SIG-M5 (cell line): ENCODE measurements at places on chromosomes 5 and 9.

GRCh38 chr5:1526681-1527131, 2.9 kb upstream of the LPCAT1 start:
- no peak for DNase-seq

DNA sequence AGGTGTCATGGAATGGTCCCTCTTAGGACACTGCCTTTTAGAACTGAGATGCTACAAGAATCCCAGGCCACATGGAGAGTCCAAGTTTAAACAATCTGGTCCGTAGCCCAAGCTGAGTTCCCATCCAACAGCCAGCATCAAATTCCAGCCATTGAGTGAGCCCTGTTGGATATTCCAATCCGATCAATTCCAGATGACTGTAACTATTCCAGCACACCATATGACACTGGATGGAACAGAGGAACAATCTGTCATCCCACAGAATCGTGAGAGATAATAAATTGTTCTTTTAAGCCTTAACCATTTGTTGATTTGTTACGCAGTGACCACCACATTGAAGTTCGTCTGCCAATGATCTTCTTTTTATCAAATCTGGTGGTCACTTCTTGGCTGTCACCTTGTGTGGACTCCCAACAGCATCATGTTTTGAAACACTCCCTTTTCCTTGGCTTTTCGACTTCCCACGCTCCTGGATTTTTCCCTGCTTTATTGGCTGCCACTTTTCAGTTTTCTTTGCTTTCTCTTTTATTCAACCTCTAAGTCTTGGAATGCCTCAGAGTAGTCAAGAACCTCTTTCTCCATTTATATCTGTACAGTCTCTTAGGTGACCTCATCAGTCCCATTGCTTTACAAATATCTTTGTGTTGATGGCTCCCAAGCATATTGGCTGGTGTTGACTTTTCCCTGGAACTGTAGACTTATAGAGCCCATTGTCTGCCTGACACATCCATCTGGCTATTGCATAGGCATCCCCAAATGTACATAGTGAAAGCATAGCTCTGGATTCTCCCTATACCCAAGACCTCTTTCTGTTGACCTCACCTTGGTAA, 46.1 kb downstream of the TNFSF15 start:
- no peak for DNase-seq

- no peak for DNase-seq
Measured at GRCh38 chr9:128575469-128575868, 23.1 kb downstream of the SPTAN1 start.

GRCh38 chr5:40240111-40240510, 439.6 kb upstream of the PTGER4 start:
- no peak for DNase-seq

DNA sequence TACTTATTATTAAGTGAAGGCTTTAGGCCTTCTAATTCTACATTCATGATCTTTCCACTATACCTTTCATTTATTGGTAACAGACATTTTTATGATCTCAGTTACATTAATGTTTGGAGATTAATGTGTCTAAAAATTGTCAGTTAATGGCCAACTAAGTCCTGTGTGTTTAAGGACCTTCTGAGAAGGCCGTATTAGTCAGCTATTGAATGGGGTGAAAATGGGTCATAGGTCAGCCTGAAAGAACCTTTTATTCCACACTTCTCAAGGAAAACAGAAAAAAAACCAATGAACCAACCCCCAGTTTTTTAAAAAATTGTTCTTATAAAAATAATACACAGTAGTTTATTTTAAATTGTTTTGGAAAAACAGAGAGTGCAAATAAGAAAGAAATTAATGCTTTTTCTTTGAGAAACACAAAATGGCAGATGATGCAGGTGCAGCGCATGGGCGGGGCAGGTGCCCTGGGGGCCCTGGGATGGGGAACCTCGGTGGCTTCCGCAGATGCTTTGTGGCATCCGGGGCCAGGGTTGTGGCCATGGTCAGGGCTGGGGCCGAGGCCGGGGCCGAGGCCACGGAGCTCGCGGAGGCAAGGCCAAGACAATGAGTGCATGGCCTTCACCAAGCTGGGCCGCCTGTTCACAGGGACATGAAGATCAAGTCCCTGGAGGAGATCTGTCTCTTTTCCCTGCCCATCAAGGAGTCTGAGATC, 141.9 kb downstream of the SPATA31D1 start:
- DNase-seq = no peak

- no peak for DNase-seq
Measured at GRCh38 chr9:84375954-84376353, 35.4 kb upstream of the SLC28A3 start.

- no peak for DNase-seq
Measured at GRCh38 chr5:126062398-126063221, 360.6 kb upstream of the GRAMD2B start.

DNA sequence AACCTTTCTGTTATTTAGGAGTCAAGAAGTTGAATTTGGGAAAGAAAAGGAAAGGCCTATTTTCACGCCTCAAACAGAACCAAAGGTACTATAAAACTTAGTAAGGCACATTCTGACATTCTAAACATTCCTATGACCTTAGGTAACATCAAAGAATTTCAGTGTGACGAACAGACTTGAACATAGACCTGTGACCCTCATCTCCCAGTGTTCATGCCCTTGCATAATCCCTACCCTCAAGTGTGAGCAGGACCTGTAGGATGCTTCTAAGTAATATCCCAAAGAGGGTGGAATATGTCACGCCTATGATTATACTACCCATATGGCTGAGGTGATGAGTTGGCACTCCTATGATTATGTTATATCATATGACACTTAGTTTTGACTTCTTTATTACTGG, 540.9 kb downstream of the KIF4B start:
- DNase-seq = no peak

GRCh38 chr9:88530051-88530450, 4.9 kb upstream of the NXNL2 start:
- no peak for DNase-seq

- no peak for DNase-seq
Measured at GRCh38 chr5:483011-483410, 40.0 kb downstream of the EXOC3 start.

- DNase-seq = no peak
Measured at GRCh38 chr5:84354101-84354500, 30.6 kb downstream of the EDIL3 start.

- no peak for DNase-seq
Measured at GRCh38 chr5:157269165-157269671, 3.3 kb downstream of the CYFIP2 start.

GRCh38 chr5:36444582-36445418, 143.1 kb upstream of the RANBP3L start:
- DNase-seq = no peak

DNA sequence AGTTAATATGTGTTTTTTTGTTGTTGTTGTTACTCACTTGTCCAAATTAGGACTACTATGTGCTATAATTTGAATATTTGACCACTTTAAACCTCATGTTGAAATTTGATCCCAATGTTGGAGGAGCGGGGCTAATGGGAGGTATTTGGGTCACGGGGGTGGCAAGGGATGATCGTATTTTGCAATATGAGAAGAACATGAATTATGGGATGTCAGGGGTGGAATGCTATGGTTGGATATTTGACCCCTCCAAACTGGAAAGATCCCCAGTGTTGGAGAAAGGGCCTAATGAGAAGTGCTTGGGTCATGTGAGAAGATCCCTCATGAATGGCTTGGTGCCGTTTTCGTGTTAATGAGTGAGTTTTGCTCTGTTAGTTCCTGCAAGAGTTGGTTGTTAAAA, 119.8 kb downstream of the NUDT12 start:
- DNase-seq = no peak

DNA sequence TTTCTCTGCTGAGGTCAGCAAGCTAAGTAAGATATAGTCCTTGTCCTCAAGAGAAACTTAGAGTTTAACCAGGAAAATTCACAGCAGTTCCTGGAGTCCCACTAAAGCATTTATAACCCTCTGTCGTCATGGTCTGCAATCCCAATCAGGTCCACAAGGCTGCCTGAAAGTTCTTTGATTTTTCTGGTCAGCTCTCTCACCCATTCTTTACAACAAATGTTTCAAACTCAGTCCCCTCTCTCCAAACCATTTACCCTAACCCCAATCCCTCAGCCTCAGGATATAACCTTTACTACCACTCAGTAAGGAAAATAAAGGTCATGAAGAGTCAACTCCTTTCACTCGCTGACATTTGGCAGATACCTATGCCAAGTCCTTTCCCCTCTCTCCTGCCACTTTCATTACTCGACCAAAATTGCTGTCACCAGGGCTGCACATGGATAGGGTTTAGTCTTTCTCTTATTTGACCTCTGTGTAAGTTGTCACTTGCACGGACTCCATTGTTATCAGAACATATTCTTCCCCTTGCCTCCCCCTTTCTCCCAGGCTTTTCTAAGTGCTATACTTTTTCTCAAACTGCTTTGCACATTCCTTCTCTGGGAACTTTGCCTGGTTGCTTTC, 936.6 kb downstream of the NR2F1-AS1 start:
- DNase-seq = no peak

GRCh38 chr5:10689391-10690081, 71.5 kb downstream of the DAP start:
- DNase-seq = no peak

DNA sequence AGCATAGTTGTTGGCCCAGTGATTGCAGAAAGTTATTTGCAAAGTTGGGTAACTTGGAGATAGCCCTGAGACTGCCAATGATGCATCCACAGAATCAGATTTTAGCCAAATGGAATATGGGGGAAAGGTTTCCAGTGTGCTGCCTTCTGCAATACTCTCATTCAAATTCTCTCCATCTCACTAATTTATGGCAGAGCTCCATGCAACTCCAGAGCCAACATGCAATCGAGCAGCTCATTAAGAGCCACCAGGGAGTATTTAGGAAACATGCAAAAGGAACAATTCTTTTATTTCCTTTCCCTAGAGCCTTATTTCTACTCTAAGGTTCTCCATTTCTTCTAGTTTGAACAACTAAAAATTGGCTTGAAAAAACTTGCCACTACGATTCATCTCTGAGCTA, 135.9 kb upstream of the MARCHF11 start:
- DNase-seq = no peak

DNA sequence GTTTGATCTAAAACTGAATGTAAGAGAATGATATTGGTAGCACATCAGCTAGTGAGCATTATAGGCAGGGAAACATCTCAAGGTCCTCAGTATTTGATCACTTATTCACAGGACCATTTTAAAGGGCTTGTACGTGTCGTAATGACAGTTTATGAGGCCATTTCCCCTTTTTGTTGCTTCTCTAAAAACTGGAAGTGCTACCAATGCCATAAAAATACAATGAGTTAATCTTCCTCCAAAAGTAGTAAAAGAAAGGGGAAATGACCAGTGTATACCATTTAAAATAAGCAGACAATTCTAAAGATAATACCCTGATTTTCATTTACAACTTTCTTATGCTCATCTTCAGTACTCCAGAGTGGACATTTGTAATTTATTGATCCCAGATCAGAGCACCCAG, 285.8 kb upstream of the PCSK5 start:
- no peak for DNase-seq

DNA sequence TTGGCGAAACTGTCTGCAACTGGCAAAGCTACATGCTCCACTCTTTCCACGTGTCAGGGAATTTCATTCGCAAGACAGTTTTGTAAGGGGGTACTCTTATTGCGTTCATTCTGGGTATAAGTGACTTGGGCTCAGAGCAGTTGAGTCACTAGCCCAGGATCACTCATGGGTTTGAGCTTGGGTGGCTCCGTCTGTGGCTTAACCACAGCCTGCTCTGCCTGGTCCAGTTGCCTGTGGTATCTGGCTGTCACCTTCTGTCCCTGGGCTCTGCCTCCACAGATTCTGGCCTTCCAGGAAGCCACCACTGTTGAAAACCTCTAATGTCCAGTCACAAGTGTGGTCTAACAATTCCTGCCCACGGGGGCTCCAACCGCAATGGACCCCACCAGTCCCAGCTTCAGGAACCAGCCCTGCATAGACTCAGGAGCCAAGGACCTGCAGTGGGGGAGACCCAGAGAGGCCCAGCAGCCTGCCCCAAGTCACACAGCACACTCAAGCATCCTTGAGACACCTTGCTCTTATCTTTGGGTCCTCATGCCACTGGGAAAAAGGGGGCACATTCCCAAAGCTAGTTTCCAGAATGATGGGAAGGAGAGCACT, 10.4 kb downstream of the KIF12 start:
- no peak for DNase-seq

- no peak for DNase-seq
Measured at GRCh38 chr5:180215783-180216630, 7.0 kb upstream of the RASGEF1C start.

- DNase-seq = no peak
Measured at GRCh38 chr9:35981699-35982098, 23.7 kb upstream of the OR2S2 start.

GRCh38 chr5:37816883-37817282, 23.0 kb downstream of the GDNF start:
- no peak for DNase-seq

DNA sequence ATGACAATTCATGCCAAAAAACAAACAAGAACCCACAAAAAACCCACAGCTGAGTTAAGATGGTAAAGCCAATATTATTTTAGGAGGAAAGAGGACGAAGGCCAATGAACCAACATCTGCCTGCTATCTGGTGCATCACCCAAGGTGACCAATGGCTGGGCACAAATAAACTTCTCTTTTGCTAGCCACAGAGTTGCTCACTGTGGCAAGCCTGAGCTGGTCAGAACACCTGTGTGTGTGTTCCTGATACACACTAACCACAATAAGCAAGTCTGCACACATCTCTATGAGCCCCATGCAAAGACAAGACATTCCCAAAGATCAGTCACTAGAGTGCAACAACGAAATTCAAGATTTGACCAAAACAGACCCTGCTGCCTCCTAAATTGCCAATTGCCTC, 63.1 kb downstream of the RNF38 start:
- DNase-seq = no peak

- DNase-seq = no peak
Measured at GRCh38 chr5:26343801-26344325, 694.5 kb downstream of the CDH9 start.

DNA sequence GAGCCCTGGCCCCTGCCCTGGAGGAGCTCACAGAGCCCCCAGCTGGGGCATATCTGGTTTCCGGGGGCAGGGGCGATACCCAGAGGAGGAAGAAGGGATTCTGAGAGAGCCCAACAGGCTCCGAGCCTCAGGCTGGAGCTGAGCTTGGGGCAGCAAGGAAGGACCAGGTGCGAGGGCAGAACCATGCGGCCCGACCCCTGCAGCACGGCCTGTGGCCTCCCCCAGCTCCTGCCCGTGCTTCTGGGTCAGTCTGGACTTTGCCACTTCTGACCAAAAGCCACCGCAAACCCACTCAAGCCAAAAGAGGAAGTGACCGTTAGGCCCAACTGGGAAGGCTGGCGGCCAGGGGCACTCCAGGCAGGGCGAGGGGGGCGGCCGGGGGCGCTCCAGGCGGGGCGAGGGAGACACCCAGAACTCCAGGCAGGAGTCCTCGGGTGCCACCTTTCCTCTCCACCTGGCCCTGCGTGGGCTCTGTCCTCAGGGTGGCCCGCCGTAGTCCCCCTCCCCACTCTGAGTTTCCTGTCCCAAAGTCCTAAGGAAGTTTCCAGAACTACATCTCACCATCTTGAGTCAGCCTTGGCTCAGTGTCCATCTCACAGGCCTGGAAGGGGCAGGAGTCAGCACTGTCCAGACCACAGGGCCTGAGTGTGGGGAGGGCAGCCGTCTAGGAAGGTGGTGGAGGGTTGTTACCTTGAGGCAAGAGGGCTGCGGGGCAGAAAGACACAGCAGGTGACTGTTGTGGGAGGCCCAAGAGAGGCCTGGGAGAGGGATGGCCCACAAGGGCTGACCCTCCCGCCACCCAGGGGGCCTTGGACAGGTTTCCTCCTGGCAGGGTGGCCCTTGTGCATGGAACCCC, 946 bp upstream of the LTC4S start:
- no peak for DNase-seq

- DNase-seq = no peak
Measured at GRCh38 chr9:21565155-21565554, 83.0 kb upstream of the IFNE start.
